AG09309 (cell line): ENCODE measurements at places on chromosomes 5 and 9.
A peak's percentile ranks its signal among the peaks of the same experiment; 100 is the strongest.

DNA sequence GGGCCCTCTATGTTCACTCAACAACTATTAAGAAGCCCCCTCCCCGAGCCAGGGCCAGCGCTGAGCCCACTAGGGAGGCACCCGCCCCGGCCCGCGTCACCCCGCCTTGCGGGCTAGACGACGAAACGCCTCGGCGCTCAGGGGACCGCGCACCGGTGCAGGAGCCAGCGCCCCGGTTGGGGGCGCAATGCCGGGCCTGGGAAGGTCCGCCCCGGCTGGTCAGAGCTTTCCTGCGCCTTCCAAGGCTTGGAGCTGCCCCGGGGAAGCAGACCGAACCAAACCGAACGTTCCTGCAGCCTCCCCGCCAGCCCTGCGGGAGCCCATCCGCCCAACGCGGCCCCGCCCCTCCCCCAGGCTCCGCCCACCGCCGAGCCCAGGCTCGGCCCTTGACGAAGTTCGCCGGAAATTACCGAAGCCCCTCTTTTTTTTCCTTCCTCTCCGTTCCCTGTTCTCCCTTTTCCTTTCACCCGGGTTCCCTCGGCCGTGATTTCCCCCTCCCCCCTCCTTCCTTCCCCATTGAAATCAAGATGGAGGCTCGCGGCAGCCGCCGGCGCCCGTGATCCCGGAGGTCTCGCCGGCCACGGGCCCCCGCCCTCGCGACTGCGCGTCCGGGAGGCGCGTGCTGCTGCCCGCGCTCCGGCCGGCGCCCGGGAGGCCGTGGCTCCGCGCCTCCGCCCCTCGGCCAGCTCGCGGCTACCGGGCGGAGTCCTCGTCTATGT, at the start of gene TRIO:
Gene TRIO (plus strand): TSS at position 516 of the 719 bp plus-strand sequence. CDS start 384 bp downstream, outside the sequence.
- DNase-seq = peak; percentile 66

DNA sequence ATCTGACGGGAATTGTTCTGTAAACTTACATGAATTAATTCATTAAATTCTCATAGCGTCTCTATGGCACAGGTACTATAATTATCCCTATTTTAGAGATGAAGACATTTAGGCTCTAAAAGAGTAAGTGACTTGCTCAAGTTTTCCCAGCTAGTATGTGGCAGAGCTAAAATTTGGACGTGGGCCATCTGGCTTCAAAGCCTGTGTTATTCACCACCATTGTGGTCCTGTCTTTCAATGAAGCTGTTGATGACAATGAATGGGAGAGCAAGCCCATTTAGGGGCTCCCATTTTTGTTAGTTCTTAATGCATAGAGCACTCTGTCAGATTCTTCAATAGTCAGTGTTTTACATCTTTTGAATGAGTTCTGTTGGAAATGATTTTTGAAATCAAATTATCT, 236.0 kb upstream of the CD180 start:
- DNase-seq = no peak

DNA sequence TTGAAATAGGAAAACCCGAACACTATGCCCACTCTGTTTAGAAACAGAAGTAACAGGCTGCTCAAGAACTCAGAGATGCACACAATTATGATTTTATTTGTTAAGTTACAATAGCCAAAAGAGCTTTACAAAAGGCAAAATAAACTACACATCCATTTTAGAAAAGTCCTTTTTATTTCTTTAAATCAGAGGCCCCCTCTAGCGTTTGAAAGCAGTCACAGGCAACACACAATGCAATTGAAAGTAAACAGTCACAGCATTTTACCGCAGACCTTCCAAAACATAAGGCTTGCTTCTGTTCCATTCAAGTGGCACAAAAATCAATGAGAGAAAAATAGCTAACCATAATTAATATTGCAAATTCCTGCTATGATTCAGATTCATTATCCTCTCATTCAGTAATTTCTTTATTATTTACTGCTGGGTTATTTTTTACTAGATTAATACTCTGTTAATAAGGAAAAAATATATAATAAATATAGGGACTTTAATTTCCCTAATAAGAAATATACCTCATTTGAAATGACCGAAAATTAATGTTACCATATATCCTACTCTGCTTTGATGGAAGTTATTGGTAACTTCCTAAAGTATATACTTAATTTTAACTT, 78.3 kb downstream of the CEP120 start:
- peak; percentile 1 for DNase-seq

DNA sequence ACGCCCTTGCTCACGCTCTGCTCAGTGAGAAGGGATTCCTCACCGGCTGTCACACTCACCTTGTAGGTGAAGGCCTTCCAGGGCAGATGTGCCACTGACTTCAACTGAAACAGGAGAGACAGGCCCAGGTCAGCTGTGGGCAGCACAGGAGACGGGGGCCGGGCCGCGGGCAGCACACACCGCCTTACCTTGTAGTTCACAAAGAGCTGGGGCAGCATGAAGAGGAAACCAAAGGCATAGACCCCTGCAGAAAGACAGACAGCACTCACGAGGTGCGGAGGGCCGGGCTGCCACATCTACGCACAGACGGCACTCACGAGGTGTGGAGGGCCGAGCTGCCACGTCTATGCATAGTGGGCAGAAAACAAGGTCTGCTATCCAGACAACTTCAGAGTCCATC, 23.3 kb downstream of the CLPTM1L start:
- no peak for DNase-seq

DNA sequence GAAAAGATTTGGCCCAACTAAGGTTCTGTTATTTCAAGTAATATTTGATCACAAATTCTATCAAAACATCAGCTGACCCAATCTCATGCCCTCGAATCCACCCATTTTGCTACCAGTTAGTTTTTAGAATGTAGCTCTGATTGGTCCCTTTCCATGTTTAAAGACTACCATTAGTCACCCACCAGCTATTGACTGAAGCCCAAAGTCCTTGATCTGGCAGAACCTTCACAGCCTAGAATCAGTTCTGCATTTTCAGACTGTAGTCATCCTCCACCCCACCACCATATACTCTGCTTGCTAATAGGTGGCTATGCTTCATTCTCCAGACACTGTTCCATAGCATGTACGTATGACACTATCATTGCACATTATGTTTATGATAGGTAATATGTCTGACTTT, 182.2 kb upstream of the TARS1 start:
- DNase-seq = no peak

DNA sequence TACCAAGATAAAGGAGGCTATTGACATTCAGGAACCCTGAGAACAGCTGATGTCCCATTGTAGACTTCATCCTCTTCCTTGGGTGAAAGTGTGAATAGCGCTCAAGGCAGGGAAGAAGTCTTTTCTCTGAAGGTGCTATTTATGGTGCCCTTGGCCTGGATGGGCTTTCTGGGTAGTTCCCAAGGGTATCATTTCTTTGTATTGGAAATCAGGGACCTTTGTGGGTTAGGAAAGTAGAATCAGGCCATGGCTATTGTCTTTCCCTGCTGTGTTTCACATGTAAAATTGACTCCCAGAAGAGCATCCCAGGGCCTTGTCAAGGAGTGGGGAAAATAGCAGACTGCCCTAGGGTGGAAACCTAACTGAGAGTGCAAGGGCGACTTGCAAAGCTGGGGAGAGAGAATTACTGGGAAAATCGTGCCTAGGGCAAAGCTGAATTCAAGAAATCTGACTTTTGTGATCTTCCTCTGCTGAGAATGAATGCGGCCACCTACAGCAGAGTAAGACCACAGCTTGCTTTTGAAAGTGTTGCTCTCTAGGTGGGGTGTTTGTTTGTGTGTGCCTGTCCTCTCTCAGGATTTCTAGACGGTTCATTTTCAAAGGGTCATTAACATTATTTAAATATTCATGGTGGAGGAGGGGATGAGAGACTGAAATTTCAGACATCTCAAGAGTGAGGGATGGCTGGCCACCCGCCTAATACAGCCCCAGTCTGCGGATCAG, 160.6 kb downstream of the C9orf152 start:
- DNase-seq = no peak

DNA sequence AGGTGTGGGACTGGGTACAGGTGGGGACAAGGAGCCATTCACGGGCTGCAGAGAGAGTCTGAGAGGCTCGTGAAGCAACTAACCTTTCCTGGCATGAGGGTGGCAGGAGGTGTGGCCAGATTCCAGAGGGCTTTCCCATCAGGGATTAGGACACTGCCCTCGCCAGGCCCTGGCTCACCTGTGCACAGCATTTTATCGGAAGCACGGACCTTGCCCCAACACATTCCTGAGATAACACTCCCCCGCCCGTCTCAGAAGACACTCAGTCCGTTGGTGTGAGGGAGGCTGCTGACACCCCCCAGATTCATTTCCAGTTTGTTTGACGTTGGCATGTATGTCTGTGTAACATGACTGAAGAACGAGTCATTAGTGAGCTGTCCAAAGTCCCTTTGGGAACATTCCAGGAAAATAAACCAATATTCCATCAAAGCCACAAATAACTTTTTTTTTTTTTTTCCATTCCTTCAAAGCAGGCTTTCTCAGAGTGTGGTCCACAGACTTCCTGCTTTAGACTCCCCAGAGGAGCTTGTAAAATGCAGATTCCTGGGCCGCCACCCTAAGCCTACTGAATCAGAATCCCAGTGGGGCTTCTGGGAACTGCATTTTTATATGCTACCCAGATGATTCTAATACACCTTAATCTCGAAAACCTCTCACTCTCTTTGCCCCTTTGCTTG, 23.4 kb downstream of the WWC1 start:
- DNase-seq = peak; percentile 77

DNA sequence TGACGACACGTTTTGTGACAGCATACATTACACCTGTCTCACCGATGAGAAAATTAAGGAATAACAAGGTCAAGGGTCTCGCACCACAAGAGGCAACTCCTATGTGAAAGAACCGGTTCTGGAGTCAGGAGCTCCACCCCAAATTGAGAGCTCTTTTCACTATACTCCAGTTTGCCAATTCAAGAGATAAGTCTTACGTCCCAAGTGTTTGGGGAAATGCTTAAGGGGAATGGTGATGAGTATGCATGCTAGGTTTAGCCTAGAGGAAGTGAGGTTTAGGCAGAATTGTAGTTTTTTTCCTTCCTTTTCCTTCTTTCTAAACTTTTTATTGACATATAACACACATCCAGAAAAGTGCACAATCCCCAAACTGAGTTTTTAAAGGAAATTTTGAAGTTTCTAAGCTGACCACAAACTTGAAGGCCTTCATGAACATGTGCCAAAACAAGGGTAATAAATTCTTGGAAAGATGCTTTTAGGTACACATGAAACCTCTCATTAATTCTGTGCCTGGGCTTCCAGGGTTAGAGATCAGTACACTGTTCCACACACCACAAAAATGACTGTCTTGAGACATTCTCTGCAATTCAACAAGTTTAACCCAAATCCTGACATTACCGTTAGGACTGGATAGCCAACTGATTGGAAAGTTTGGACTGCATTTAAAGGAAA, 127.6 kb upstream of the SLC1A3 start:
- DNase-seq = no peak
